ENCODE measurements at places on chromosomes 12 and 14.

GRCh38 chr14:105944632-105945610, 418.5 kb downstream of the TMEM121 start:
- DNase-seq, result no peak

GRCh38 chr12:69044887-69045286, 111.9 kb upstream of the CPM start:
- no peak for DNase-seq

DNA sequence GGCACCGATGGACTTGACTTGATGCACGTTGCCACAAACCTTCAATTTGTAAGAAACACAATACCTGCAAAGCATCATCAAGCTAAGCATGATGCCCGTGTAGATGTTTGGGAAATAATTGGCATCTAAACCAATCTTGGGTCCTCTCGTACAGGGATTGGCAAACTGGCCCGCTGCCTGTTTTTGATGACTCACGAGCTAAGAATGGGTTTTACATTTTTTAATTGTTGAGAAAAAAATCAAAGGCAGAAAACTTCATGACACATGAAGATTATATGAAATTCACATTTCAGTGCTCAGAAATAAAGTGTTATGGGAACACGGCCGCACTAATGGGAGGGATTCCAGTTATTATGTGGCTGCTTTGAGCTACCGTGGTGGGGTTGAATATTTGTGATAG, 10.9 kb downstream of the MTA1 start:
- DNase-seq, result peak; percentile 76

DNA sequence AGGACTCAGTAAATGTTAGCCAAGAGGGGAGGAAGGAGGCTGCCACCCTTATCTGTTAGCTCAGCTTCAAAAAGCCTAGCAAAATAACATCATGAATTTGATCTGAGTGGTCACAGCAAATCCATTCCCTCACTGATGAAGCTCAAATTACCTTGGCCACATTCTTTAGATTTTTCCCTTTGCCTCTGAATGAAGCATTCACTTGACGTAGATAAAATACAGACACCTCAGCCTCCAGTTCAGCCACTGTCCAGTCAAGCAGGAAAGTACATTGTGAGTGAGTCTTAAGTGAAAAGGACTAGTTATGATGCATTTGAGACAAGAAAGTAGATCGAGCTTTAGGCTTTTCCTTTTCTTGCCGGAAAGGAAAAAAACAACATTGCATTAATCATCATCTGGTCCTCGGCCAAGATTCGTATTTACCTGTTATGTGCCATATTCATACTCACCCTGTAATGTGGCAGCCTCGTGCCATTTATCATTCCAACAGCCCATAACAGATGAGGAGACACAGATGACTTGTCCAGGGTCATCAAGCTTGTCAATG, 146.5 kb downstream of the ETV6 start:
- DNase-seq, result peak; percentile 71

DNA sequence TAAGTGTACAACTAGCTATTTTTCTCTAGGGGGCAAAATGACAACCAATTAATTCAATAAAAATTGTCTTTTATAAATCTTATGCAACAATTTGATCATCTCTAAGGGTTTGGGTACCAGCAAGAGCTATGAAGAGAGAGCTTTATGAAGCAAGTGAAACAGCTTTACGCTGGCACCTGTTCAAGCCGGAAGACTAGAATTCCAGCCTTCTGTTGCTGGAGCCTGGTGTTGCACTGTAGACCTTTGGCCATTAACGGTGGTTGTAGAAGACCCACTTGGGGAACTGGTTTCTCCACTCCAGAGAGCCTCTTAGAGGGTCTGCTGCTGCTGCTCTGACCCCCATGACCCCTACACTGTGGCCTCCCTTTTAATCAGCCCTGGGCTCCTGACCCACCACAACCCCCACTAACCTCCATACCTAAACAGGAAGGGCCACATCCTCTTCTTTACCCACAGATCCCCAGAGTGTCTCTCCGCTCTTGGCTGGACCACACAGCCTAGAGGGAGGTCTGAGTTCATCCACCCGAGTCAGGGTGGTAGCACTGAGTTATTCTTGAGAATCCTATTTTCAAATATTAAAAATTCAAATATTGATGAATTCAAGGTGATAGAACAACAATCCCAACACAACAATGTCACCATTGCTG, 54.6 kb upstream of the STON2 start:
- DNase-seq, result no peak

DNA sequence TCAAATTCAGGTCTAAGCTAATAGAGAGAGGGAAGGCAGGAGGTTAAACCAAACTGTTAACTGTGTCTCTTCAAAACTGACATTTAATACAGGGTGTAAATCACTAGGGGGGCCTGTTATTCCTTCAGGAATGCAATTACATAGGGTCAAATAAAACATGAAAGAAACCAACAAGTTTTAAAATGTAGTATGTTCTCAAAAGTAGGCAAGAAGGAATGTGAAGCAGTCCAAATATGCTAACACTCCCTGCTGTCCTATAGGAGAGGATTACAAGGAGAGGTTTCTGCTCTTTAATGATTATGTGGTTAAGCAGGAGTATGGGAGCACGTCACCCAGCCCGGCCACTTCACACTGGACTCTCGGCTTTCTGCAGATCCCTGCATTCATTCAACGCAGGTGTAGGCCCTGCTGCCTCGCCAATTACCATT, 42.5 kb upstream of the BMP4 start:
- peak; percentile 86 for DNase-seq
